ENCODE measurements at places on chromosomes 4 and X.
A peak's percentile ranks its signal among the peaks of the same experiment; 100 is the strongest.

GRCh38 chrX:31092970-31093638, 21.3 kb upstream of the FTHL17 start:
- H3K27me3 ChIP-seq: no peaks in the 10 kb centered on the region
- H3K4me1 ChIP-seq: peaks cover 8% of the 10 kb centered on the region
- H3K36me3 ChIP-seq: no peaks in the 10 kb centered on the region
- no peak for DNase-seq
- no peak overlapping the region for H3K4me3 ChIP-seq
- H3K27ac ChIP-seq: no peak overlapping the region

DNA sequence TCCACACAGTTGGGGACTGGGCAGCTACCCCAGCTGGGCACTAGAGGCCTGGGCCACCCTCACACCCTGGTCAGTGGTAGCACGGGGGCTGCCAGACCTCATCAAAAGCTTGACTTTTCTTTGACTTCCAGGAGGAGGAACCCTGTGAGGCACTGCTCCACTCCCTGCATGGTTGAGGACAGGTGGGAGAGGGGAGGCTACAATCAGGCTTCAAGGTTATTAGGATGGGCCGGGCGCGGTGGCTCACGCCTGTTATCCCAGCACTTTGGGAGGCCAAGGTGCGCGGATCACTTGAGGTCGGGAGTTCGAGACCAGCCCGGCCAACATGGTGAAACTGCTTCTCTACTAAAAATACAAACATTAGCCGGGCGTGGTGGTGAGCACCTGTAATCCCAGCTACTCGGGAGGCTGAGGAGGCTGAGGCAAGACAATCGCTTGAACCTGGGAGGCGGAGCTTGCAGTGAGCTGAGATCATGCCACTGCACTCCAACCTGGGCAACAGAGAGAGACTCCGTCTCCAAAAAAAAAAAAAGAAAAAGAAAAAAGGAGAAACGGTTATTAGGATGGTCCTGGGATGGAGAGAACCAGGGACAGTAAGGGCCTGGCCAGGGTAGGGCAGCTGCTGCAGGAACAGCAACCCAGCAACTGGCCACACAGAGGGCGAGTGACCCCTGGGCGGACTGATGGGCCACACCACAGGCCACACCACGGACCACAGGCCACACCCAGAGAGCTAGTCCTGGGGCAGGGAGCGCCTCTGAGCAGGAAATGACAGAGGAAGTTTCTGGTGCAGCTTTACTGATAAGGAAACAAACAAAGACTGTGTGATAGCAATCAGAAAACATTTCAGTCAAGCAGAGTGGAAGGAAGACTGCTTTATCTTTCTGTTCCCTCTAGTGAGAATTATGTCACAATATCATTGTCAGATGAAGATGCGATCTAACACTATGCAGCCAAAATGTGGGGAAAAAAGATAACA, 20.5 kb upstream of the OPN1LW start:
- no peak overlapping the region for H3K27ac ChIP-seq
- no peak for DNase-seq
- H3K36me3 ChIP-seq: no peaks in the 10 kb centered on the region

DNA sequence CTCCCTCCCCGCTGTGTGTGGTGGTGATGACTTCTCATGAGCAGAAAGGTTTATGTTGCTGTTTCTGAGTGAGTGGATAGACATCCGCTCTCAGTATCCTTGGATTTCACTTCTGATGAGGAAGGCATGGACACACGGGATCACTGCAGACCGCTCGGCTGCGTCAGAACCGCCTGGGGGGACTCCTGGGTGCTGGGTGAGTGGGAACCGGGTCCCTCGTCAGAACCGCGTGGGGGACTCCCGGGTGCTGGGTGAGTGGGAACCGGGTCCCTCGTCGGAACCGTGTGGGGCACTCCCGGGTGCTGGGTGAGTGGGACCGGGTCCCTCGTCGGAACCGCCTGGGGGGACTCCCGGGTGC, 9.0 kb downstream of the CTBP1 start:
- H3K4me3 ChIP-seq: no peak overlapping the region
- peaks cover 23% of the 10 kb centered on the region for H3K4me1 ChIP-seq
- peaks cover 49% of the 10 kb centered on the region for H3K36me3 ChIP-seq
- no peak for DNase-seq
- H3K27ac ChIP-seq: no peak overlapping the region

DNA sequence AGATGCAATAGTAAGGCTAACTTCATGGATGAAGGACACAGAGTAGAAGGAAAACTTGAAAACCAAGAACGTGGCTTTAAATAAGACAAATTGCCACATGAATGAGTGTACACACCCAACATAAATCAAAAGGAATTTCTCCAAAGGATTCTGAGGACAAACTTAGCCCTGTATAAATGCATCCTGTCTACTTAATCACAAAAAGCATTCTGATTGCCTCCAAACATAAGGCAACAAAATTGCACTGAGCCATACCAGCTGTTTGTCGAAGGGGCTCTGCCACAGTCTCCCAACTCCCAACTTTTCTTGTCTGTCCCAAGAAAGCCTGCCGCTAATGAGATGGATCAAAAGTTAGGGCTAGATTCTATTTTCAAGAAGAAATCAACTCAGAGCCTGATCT, 194.3 kb downstream of the SOWAHB start:
- no peak overlapping the region for H3K4me3 ChIP-seq
- H3K4me1 ChIP-seq: no peaks in the 10 kb centered on the region
- DNase-seq: no peak
- H3K36me3 ChIP-seq: no peaks in the 10 kb centered on the region
- no peak overlapping the region for H3K27ac ChIP-seq

DNA sequence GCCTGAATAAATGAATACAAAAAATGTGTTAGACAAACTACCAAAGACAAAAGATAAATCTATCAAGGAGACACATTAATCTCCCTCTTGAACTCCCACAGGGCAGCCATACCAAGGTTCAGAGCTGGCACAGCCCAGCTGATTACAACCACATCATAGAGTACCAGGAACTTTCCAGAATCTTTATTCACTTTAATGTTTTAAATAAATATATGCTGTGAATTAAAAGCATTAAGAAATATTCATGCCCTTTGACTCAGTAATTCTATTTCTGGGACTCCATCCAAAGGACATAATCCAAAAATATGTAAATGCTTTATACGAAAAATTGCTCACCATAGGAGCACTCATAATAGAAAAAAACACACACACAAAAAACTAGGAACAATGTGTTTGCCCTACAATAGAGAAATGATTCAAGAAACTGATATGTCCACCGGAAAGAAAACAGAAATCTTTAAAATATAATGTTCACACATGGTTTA, 126.0 kb downstream of the LDB2 start:
- H3K27ac ChIP-seq: no peak overlapping the region
- no peak for DNase-seq
- no peaks in the 10 kb centered on the region for H3K4me1 ChIP-seq
- H3K4me3 ChIP-seq: no peak overlapping the region
- no peaks in the 10 kb centered on the region for H3K27me3 ChIP-seq

GRCh38 chr4:184810720-184811119, 15.0 kb downstream of the ACSL1 start:
- H3K4me1 ChIP-seq: peaks cover 86% of the 10 kb centered on the region
- H3K27ac ChIP-seq: no peak overlapping the region
- no peaks in the 10 kb centered on the region for H3K27me3 ChIP-seq
- no peak for DNase-seq
- H3K36me3 ChIP-seq: peaks cover 58% of the 10 kb centered on the region
- no peak overlapping the region for H3K4me3 ChIP-seq

DNA sequence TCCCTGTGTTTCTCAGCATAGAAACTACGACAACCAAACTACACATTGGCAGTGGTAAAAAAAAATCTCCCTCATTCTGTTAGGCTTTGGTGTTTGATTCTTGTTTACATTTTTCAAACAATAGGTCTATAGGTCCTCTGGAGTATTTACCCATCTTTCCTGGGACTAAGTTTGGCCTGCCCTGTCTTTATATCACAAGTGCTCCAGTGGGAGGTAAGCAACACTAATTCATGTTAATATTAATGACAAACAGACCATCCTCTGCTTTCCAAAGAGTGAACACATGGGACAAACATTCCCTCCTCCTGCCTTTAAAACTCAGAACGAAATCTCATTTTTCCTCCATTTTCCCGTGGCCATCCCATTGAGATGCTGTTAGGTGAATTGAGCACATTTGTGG, 514.1 kb upstream of the INTU start:
- H3K27me3 ChIP-seq: no peaks in the 10 kb centered on the region
- H3K27ac ChIP-seq: no peak overlapping the region
- H3K4me1 ChIP-seq: no peaks in the 10 kb centered on the region
- DNase-seq: no peak
- no peak overlapping the region for H3K4me3 ChIP-seq
- no peaks in the 10 kb centered on the region for H3K36me3 ChIP-seq

- H3K27me3 ChIP-seq: no peaks in the 10 kb centered on the region
- no peak overlapping the region for H3K4me3 ChIP-seq
- peaks cover 9% of the 10 kb centered on the region for H3K36me3 ChIP-seq
- no peak overlapping the region for H3K27ac ChIP-seq
- no peak for DNase-seq
- H3K4me1 ChIP-seq: no peaks in the 10 kb centered on the region
Observed at GRCh38 chr4:169689681-169690080, 68.1 kb downstream of the HPF1 start.

DNA sequence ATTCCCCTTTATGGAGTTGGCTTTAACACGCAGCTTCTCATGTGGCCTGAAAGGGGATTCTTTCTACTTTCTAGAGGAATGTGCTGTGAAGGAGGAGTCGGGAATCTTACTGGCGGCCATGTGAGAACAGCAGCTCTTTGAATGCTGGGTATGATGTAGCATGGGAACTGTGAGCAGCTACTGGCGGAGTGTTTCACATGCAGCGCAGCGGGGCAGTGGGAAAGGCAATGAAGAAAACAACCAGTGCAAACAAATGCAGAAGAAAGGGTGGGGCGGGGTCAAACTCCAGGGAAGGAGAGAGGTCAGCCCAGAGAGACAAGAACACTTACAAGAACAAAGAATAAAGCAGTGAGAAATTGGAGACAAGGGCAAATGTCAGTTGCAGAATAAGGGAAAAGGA, 363.8 kb upstream of the FTHL17 start:
- no peak for DNase-seq
- H3K4me3 ChIP-seq: no peak overlapping the region

DNA sequence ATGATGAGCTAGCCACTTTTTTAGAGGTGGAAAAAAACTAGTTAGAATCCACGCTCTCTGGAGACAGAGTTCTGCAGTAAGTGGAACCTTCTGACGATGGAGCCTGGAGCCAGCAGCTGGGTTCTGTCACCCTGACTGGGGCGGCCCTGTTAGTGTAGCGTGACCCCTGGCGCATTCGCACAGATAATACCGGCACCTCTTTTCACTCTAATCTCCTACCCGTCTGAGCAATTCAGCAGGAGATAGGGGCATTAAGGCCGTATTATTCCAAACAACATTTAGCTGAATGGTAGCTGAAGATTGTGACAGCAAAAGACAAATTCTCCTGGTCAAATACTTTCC, 292.6 kb downstream of the FBXO8 start:
- no peak overlapping the region for H3K27ac ChIP-seq
- H3K27me3 ChIP-seq: no peaks in the 10 kb centered on the region
- no peaks in the 10 kb centered on the region for H3K36me3 ChIP-seq
- no peaks in the 10 kb centered on the region for H3K4me1 ChIP-seq
- DNase-seq: no peak

- no peak overlapping the region for H3K4me3 ChIP-seq
- DNase-seq: no peak
- no peak overlapping the region for H3K27ac ChIP-seq
Observed at GRCh38 chr4:111778543-111778942, 366.7 kb upstream of the FAM241A start.

GRCh38 chr4:117428536-117428935, 343.2 kb upstream of the TRAM1L1 start:
- DNase-seq: no peak
- no peaks in the 10 kb centered on the region for H3K4me1 ChIP-seq
- no peaks in the 10 kb centered on the region for H3K36me3 ChIP-seq
- no peaks in the 10 kb centered on the region for H3K27me3 ChIP-seq
- H3K27ac ChIP-seq: no peak overlapping the region

DNA sequence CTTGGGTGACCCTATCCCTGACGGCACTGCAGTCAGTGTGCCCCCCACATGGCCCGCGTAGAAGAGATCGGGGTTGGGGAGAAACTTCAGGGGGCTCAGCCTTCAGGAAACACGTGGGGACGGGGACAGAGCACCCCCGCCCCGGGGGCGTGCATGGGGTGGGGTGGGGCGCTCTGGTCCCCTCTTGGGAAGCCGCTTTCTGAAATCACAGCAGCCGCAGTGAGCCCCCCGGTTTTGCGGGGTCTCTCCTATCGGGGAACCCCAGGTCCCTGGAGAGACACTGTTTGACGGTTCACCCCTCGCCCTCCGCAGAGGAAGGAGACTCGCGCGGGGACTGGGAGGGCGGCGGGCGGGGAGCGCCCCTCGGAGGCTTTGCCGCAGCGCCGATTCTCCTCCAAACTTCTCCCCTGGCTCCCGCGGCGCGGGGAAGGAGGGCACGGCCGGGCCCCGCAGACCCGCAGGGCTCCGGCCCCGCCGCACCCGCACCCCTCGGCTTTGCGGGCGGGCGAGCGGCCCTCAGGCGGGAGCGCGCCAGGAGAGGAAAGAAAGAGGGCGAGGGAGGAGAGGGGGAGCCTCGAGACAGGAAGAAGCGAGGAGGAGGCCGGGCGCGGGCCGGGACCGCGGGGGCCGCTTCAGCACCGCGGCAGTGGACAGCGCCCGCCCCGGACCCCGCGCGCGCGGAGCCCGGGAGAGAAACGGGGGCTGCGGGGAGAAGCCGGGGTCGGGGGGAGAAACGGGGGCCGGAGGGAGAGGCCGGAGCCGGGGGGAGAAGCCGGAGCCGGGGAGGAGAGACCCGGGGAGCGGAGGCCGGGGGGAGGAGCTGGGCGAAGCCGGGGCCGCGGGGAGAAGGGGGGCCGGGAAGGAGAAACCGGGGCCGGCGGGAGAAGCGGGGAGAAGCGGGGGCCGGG, 612 bp downstream of the CPLX1 start:
- H3K27me3 ChIP-seq: peaks cover 61% of the 10 kb centered on the region
- no peak for DNase-seq
- H3K36me3 ChIP-seq: no peaks in the 10 kb centered on the region
- peaks cover 8% of the 10 kb centered on the region for H3K4me1 ChIP-seq
- peak overlapping the region; percentile 54 for H3K4me3 ChIP-seq

GRCh38 chr4:158129694-158130093, 43.1 kb downstream of the GASK1B start:
- no peaks in the 10 kb centered on the region for H3K4me1 ChIP-seq
- H3K36me3 ChIP-seq: no peaks in the 10 kb centered on the region
- H3K27me3 ChIP-seq: peaks cover 12% of the 10 kb centered on the region
- no peak for DNase-seq
- no peak overlapping the region for H3K27ac ChIP-seq
- H3K4me3 ChIP-seq: no peak overlapping the region

DNA sequence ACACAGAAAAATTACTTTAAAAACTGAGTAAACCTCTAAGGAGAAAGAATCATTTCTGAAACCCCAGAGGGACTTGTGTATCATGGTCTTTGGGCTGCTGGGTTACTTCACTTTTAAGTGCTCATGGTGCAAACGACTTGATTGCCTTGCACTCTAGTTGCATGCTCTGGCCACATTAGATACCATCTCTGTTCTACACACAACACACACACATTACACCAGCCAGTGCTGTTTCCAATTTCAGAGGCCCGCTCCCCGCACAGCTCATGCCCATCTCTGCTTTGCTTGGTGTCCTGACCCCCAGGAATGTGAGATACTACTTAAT, 2.1 kb downstream of the PPP3CA start:
- peak overlapping the region; percentile 92 for H3K4me3 ChIP-seq
- H3K27ac ChIP-seq: peak overlapping the region; percentile 89
- no peaks in the 10 kb centered on the region for H3K27me3 ChIP-seq
- H3K36me3 ChIP-seq: no peaks in the 10 kb centered on the region
- DNase-seq: peak; percentile 6
